ENCODE measurements at places on chromosomes 2 and 18. TPM values are rescaled to one million over a fixed set of nuclear protein-coding genes. Genes with fewer than 3 reads are reported as not detected.

CD8B gene
- total RNA-seq, result 38.7 TPM

DNA sequence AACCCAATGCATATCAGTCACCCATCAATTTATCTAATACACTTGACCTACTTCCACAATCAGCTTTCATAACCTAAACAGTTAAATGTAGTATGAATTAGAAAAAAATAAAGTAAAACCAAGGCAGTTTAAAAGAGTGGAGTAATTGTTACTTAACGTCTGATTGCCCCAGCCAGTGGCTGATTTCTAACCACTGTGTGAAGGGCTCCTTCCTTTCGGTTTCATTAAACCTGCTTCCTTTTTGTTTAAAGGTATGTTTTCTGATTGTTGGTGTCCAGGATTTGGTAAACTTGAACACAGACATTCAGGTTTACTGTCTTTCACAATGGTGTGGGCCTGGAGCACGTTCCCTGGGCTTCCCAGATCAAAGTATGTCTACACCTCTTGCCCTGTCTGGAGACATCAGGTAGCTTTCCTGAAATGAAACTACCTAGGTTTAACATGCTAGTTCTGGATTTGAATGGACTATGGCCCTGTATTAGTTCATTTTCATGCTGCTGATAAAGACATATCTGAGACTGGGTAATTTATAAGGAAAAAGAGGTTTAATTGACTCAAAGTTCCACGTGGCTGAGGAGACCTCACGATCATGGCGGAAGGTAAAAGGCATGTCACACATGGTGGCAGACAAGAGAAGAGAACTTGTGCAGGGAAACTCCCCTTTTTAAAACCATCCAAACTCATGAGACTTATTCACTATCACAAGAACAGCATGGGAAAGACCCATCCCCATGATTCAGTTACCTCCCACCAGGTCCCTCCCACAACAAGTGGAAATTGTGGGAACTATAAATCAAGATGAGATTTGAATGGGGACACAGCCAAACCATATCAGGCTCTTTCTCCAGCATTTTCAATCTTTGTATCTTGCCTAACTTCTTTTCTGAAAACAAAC, 605.2 kb upstream of the ID2 start:
- no peak for DNase-seq

MYOM1 gene
- 0.25 TPM for total RNA-seq

GRCh38 chr18:56210520-56210919, 427.9 kb downstream of the TXNL1 start:
- DNase-seq, result no peak

DNA sequence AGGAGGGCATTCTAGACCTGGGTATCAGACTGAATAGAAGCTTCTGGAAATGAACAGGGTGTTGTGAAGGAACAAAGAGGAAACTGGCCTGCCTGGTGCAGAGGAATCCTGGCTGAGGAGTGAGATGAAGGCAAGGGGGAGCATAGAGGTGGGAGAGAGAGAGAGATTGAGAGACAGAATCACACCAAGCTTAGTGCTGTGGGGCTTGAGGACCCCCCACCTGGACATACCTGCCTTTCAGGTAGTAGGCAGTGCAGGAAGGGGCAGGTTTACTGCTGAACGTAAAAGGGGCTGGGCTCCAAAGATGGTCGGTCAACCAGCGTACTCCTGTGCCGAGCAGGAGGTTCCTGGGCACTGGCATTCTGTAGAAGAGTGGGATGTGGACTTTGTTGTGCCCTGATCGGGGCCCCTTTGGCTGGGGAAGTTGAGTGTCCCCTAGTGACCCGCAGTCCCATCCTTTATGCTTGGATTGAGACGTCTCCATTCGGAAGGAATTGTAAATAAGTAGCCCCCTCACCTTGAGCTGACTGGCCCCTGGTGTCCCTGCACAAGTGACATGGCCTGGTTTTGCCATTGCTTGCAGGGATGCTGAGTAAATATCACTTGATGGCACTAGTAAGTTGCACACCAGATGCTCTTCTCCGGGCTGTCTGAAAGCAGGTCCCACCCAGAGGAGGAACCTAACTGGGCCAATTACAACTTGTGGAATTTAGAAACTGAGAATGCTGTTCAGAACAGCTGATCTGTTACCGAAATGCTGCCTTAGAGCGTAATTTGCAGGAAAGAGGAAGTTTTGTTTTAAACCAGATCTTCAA, 1.4 kb downstream of the UBE2F start:
- DNase-seq, result peak; percentile 42

ALK gene
- total RNA-seq, result not detected

DNA sequence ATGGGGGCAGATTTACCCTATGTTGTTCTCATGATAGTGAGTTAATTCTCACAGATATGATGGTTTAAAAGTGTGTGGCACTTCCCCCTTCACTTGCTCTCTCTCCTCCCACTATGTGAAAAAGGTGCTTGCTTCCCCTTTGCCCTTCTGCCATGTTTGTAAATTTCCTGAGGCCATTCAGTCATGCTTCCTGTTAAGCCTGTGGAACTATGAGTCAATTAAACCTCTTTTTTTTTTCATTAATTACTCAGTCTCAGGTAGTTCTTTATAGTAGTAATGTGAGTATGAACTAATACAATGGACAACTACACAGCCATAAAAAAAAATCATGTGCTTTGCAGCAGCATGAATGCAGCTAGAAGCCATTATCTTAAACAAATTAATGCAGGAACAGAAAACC, 118.5 kb downstream of the CALCRL start:
- DNase-seq, result no peak

CPLX4 gene
- total RNA-seq, result not detected

- DNase-seq, result no peak
Observed at GRCh38 chr2:127170452-127171197, 49.5 kb downstream of the CYP27C1 start.

DNA sequence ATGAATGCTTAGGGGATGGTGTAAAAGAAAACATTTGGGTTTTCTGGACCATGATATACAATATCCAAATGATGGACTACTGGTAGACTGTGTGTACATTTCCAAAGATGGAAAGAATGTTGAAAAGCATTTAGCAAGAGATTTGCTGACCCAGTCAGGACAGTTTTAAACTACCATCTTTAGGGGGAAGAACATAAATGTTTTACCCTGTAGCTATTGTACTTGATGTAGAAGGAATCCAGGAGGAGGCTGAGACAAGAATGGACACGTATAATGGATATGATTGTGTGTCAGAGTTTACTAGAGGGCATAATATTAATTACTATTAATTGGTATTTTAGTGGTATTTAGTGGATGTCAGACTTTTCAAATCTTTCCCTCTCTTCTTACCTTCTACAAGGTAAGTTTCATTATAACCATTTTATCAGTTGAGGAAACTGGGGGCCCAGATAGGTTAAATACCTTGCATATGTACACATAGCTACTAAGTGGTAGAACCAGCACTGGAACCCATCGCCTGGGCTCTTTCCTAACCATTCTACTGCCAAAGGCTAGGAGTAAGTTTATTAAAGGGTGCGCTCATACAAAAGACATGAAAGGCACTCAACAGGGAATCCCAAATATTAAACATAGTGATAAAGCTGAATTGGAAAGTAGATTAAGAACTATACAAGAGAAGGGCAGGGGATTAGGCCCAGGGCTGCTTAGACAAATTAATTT, 8.9 kb downstream of the TACR1 start:
- no peak for DNase-seq

- no peak for DNase-seq
Observed at GRCh38 chr18:27728659-27729058, 448.3 kb downstream of the CDH2 start.

RUFY4 gene
- total RNA-seq, result 0.16 TPM

DNA sequence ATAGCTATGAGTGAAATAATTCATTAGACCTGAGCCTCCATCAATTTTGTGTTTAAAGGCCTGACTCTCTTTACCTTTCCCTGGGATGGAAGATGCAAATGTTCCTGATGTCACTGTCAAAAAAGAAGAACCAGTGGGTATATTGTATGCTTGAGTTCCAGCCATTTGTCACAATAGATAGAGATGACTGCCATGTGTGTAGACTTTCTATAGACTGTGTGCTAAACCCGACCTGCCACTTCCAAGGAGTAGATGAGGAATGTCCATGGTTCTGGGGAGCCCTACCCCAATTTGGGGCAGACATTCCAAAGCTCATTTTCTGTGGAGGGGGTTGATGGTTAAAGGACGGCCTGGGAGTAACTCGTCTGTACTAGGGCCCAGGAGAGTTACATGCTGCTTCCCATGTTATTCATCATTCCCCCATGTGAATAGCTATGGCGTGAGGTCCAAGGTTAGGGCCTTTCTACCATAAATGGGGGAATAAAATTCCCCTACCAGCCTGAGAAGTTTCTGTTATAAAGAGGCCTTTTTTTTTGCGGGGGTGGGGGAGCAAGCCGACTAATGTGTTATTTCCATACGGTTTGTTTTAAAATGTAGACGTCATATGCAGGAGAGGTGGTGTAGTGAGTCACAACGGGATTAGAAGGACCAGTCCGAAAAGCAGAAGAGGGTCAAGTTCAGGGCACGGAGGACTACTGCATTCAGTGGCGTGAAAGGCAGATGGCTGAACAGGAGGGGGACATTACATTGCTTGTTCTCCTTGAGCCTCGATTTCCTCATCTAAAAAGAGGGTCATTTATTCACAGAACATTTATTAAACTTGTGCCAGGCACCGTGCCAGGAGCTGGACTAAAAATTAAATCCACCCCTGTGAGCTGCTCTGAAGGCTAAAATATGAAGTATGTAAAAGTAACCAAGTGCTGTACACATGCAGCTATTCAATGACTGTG, 24.0 kb downstream of the IL1B start:
- DNase-seq, result no peak

VSNL1 gene
- total RNA-seq, result not detected

DNA sequence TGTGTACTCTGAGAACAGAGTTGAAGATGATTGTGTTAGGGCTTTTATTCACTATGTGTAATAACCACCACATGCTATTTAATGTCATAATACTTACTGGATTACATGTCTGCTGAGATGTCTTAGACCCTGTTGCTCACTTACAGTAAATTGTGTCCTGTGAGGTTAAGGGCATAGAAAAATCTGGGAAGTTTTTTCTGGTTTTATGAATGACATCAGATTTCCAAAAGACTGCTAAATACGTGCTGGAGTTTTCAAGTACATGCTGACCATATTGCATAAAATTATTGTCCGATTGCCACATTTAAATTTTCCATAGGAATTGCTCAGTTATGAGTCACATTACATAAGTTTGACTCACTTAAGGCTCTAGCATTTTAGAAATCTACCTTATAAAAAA, 96.7 kb upstream of the COL5A2 start:
- no peak for DNase-seq

- no peak for DNase-seq
Observed at GRCh38 chr18:46696268-46696667, 39.2 kb upstream of the LOXHD1 start.

HES6 gene
- total RNA-seq, result 9.1 TPM

DNA sequence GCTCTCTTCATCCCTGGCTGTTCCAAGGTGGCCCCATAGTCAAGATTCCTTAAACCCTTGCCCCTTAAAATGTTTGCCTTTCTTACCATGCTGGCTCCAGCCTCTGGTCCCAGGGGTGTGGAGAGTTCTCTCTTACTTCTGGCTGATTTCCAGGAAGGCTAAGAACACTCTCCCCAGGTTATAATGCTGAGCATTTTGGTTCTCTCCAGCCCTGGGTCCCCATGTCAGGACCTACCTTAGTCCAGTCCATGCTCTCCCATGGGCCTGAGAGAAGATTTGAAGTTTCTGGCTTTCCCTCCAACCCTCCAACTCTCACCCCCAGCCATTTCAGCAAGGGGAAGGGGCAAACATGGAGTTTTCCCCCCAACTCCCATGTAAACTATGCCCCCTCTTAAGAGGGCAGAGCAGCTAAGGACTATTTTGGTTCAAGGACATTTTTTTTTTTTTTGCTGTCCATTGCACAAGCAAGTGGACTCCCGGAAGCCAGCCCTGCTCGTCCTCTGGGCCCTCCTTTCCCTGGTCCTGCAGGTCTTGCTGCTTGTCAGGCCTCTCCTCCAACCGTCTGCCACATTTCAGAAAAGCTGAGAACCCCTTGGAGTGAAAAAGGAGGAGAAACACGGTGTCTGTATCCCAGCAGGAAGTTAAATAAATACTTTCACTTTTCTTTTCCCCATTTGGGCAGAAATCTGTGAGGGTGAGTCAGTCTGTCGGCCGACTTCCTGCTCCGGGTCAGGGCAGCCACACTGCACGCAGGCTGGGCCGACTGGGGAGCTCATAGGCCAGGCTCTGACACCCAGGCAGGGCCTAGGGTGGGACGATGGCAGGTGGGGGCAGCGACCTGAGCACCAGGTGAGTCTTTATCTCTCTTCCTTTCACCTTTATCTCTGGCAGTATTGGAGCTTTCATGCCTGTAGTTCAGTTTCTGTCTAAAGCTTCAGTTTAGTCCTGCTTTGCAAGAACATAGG, at the start of gene SP140L:
SP140L (plus strand) TSS at position 741 of the 965 bp plus-strand sequence; CDS start at position 818, 77 bp downstream.
- peak; percentile 76 for DNase-seq

EML6 gene
- total RNA-seq, result 0.71 TPM

GRCh38 chr2:158994920-158995676, 26.7 kb downstream of the TANC1 start:
- DNase-seq, result no peak

All from activated T-cell treated with anti-CD3 and anti-CD28 coated beads, Interleukin-2, amount 50 U/mL, for 4 hours (primary cell).